ENCODE measurements at places on chromosomes 3 and 15. TPM values are rescaled to one million over a fixed set of nuclear protein-coding genes. Genes with fewer than 3 reads are reported as not detected.

DNA sequence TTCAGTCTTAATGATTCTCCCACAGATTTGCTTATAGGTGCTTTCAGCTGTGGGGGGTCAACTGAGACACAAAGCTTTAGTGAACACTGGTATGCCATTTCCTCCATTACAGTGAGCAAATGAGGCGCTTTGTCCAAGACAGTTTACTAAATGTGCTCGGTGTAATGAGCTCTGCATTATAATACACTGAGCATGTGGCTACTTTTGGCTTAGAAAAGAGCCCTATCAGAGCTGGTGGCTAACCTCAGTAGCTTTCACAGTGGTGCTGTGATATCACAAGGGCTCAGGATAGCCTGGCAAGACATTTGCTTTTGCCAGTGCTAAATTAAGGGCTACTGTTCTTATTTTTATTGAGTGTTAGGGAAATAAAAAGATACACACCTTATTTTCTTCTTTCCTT lies 749.7 kb upstream of the ARPP21 start:
- DNase-seq, result no peak

- DNase-seq, result peak; percentile 82
These were observed 205.9 kb upstream of the IGF1R start for GRCh38 chr15:98442379-98442833.

SEMA5B gene
- not detected for polyA plus RNA-seq

DNA sequence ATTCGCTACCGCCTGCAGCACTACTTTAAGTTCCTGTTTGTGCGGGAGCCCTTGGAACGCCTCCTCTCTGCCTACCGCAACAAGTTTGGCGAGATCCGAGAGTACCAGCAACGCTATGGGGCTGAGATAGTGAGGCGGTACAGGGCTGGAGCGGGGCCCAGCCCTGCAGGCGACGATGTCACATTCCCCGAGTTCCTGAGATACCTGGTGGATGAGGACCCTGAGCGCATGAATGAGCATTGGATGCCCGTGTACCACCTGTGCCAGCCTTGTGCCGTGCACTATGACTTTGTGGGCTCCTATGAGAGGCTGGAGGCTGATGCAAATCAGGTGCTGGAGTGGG lies 995 bp downstream of the CHST14 start:
- peak; percentile 10 for DNase-seq

- DNase-seq, result no peak
These were observed 29.8 kb upstream of the PLA2G4E start for GRCh38 chr15:42050484-42051255.

DNA sequence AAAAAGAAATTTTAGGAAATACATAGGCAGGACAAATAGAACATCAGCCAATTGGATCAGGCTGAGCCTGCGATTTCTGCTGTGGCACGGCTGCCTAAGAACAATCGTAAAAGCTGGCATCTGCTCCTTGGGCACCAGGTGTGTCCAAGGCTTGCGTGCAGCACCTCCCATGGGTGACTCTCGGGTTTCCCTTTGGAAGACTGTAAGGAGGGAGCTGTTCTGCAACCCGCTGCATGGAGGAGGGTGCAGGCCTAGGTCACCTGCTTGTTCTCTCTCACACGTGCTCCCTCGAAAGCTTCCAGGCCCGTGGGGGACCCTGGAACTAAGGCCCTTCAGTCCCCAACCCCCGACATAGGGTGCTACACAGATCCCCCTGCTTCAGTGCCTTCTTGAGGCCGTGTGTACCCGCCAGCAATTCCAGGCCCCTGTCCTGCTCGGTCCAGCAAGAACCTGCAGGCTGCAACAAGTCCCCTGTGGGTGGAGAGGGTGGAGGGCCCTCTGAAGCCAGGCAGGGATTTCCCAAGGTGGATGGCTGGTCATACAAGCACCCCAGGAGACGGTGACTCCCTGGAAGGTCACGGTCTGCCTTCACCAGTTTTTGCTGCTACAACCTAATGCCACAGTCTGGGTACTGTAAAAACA lies 3.4 kb downstream of the GP9 start:
- DNase-seq, result no peak

ROBO2 gene
- polyA plus RNA-seq, result 7.4 TPM

- no peak for DNase-seq
These were observed 65.9 kb upstream of the IGSF10 start for GRCh38 chr3:151526757-151527156.

- no peak for DNase-seq
These were observed 45.7 kb upstream of the LCTL start for GRCh38 chr15:66611257-66612053.

GRCh38 chr15:92599394-92599970 lies 56.1 kb downstream of the FAM174B start:
- DNase-seq, result peak; percentile 21

DNA sequence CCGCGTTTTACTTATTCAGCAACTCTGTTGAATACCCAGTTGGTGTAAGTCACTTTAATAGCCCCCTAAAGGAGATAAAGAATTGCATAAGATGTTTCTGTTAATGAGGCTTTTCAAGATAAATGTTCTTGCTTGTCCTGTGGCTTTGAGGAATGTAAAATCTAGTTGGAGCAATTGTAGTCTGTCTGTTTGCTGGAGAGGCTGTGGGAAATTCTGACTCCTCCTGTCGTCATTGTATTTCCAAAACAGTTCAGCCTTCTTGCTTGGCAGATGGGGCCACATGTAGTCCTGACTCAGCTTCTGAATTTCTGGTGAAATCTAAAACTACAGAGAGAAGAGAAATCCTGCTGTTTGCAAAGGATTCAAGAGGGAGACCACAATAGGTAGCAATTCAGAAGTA lies 114.4 kb downstream of the RYR3 start:
- peak; percentile 3 for DNase-seq

DNA sequence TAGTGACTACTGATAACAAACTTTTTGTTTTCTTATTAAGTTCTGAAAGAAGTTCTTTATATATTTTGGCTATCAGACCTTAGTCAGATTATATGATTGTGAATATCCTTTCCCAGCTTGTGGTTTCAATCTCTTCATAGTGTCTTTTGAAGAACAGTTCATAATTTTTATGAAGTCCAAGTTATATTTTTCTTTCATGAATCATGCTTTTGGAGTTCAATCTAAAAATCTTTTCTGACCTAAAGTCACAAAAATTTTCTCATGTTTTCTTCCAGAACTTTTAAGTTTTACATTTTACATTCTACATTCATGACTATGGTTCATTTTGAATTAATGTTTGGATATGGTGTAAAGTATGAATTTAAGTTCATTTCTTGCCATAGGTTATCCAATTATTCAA lies 34.2 kb upstream of the OCA2 start:
- peak; percentile 36 for DNase-seq

PP2D1 gene
- not detected for polyA plus RNA-seq

DNA sequence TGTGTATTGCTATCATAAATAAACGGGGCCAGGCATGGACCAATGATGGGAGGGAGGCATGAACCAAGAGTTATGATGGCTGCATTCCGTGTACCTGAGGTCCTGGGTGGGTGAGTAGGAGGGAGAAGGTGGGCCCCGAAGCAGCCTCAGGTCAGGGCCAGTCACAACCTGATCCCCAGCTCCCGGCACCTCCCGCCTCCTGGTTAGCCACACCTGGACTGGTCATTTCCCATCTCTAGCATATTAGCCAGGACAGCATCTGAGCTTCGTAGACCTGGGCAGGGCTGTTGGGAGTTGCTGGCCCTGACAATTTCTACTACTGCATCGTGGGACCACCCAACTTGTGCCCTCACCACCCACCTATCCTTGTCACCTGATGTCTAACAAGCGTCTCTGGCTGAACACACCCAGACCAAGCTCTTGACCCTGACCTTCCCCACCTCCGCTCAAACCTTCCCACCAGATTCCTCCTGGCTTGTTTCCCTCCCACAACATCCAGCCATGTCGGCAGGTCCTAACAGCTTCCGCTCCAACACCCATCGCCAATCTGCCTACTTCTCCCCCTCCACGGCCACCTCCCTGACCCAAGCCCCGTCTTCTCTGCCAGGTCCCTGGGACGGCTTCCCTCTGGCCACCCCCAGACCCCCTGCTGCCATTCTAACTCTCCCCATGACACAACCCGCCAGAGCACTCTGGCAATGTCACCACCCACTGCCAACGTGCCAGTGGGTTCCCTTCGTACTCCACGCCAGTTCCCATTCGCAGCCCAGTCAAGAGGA lies 133.8 kb upstream of the IQSEC1 start:
- DNase-seq, result no peak

- DNase-seq, result no peak
These were observed 945.1 kb downstream of the ROBO1 start for GRCh38 chr3:78822726-78823125.

DNA sequence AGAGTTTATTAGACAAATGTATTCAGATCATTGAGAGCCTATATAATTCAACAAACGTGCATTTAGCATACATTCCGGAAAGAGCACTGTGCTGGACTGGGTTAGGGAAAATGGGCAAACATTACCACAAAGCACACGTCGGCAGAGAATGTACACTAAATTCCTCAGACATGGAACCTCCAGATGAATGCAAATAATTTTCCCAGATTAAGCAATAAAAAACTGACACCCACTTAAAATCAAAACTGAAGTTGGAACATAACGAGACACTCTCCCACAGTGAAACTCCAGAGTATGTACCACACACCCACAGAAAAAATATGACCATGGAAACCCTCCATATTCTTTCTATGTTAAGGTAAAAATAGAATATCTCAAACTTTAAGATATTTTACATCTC lies 4.8 kb downstream of the SECISBP2L start:
- DNase-seq, result peak; percentile 28

GPR171 gene
- not detected for polyA plus RNA-seq

DNA sequence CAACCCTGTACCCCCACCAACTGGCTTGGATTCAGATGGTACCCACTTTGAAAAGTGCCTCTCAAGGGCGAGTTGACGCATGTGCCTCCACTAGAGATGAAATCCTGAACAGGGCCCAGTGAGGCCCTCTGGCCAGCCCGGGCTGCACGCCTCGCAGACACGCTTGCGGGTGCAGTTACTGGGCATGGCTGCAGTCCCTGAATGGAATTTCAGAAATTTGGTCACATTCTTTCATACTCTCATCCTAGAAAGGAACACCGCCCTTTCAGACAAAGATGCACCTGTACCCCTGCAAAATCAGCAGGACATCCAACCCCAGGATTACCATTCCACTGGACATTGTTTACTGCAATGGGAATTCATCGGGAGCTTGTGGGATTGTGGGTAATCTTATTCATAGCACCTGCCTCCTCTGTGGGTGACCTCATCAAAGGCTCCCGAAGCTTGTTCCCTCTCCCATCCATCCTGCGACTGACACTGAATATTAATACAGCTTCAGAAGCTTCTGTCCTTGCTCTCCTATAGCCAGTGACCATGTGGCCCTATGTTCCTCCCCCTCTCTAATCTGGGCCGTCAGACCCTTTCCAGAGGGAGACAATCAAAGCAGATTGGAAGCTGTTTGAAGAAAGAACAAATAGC lies 42.5 kb upstream of the TPM1 start:
- DNase-seq, result no peak

DNA sequence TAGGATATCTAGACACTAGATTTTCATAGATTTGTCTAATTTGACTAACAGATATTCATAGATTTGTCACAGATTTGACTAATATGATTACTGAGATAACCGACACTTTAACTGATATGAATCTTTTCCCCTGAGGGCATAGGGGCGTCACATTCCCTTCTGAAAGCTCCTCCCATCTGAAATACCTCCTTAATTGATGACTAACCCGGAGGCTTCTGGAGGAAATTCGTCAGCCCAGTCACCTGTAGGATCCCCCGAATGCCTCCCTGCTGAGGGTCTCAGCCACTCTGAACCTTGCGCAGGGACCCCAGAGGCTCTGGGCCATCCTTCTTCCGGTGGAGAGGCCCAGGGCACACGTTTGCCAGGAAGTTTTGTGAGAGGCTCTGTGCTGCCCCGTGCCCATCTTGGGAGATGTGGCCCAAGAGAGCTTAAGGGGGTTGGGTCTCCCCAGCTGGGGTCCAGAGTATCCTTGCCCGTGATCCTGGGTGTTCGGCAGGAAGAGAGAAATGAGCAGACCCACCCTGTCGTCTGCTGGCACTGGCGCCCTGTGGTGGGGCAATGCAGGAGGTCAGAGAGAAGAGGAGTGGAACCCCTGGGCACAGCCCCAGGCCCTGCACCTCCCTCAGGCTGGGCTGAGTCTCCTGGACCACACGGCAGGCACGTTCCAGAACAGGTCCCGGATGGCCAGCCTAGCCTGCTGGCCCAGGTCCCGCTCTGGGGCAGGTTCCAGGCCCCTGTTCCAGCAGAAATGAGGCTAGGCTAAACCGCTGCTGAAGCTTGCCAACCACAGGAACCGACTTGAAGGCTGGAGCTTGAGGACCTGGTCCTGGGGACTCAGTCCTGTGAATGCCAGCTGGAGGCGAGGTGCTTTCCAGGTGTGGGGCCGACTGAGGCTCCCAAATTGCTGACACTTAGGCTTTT lies 1.7 kb downstream of the PLA2G4D start:
- no peak for DNase-seq

DNA sequence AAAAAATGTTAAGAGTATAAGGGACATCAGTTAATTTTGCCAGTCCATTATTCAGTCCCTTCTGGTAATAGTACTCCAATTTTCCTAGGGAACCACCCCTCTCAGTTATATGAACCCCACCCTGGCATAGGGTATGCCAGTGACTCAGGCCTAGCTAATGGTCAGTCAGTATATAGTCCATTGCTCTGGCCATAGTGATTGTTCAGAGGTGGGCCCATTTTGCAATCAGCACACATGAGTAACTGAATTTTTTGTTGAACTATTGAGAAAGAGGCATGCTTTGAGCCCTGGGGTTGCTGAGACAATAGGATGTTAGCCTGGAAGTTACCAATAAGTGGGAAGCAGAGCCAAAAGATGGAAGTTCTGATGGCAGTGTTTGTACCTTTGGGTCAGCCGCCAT lies 4.1 kb downstream of the LRCH3 start:
- peak; percentile 79 for DNase-seq
